ENCODE measurements at places on chromosomes 12 and 14.

GRCh38 chr14:72688990-72689671, 204.8 kb downstream of the DPF3 start:
- DNase-seq, result no peak

DNA sequence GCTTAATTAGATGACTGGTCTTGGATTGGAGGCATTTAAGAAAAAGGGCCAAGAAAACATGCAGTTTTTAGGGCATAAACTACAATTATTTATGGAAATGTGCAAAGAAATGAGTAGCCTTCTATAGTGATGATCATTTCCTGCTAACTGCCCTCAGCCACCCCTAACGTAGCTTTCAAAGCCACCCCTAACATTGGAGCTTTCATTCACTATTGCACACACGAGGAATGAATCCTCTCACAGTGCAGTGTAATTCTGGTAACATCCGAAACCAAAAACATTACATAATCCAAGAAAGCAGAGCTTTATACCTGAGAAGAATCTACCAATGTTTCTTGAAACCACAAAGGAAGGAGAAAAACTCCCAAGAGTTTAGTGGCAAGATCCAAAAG, 1003.6 kb downstream of the TMEM121 start:
- DNase-seq, result no peak

DNA sequence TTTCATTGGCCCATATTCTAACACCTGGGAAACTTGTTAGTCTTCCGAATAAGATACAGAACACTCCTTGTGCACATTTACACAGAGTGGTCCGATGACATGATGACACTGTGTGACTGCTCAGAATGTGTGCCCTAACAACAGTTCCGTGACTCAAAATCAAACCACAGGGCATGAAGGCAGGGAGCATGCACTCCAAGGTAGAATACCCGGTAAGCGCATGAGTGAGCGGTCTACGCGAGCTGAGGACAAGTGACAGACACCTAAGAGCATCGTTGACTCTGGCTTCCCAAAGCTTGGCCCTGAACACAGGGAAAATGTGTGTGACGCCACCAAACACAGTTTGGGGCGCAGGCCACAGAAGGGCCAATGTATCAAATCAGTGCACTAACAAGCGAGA, 18.6 kb downstream of the CLIP1 start:
- DNase-seq, result no peak

DNA sequence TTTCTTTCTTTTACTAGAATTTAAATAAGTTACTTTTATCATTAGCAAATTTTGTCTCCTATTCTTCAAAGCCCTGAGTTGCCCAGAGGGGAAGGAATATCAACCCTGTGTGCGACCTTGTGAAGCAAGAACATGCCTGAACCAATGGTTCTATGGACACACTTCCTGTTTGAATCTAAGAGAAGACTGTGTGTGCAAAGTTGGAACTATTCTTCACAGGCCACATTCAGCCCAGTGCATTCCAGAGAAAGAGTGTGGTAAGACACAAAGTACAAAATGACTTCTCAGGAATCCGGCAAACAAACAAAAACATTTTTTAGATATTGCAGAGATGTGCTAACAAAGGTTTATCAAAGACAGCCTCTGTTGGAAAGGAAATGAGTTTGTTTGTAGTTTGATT, 90.8 kb upstream of the PTPRQ start:
- no peak for DNase-seq

DNA sequence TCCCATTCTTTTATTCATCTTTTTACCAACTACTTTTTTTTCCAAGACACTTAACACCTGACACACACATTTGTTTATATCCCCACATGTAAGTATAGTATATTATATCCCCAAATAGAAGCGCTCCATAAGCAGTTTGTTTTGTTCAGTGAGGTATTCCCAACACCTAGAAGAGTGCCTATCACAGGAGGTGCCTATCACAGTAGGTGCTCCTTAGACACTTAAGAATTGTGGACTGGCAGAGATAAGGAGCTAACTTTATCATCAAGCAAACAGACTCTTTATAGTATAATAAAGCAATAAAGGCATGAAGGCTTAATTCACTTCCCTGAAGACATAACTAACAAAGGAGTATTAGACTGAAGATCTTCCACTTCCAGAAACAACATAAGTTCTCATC, 29.1 kb downstream of the OSBPL8 start:
- DNase-seq, result no peak

- DNase-seq, result no peak
Measured at GRCh38 chr14:36505181-36505815, 14.7 kb downstream of the NKX2-1 start.

- no peak for DNase-seq
Measured at GRCh38 chr14:97407701-97408407, 610.7 kb downstream of the VRK1 start.

- DNase-seq, result no peak
Measured at GRCh38 chr14:95432144-95433093, 84.0 kb downstream of the SYNE3 start.

DNA sequence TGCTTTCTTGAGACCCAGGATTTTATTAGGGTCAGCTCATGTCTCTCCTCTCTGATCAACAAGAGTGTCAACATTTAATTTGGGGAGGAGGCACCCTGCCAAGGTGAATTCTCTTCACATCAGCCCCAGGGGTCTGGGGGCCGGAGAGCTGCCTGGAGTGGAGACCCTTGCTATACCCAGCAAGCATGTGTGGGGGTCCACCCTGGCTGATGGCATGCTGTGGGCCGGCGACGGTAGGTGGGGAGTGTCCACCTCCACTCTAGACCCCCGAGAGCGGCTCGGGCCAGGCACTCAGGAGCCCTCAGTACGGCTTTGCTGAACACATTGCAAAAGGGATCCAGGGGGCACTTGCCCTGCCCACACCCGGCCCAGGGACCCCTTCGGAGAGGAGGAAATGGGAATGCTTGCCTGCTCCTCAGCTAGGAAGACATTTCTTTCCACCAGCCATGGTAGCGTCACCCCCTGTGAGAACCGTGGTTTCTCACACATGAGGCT, 10.4 kb downstream of the MEG3 start:
- DNase-seq, result no peak

DNA sequence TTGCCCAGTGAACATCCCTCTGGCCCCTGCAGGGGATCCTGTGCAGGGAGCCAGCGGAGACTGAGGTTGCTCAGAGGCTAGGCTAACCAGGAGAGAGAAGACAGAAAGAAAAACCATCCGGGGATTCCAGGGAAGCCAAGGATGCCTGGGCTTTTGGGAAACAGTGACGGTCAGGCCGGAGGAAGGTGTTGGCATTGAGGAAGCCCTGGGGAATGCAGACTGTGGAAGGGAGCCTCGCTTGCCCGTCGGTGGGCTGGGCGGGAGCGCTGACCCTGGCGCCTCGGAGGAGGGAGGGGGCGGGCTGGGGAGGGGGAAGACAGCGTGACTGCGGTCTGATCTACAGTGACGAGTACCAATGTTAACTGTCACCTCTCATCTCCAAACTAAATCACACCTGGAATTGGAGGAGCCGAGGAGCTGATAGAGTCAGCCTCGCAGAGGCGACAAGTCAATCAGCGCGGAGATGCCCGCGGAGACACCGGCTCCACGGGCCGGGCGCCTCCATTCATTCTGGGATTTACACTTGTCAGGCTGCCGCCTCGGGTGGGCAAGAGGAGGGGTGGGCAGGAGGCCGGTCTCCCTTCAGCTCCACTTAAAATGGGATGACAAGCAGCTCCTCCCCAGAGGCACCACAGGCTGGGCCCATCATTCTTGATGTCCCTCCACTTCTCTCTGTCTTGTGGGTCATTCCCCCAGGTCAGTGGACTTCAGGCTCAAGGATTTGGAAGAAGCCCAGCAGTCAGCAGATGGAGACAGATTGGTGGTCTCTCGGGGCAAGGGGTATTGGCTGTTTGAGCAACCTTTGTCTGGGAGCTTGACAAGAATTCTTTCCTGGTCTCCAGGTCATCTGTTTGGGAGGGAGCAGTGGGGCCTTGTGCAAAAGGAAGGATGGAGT, 20.4 kb upstream of the GPATCH2L start:
- no peak for DNase-seq

GRCh38 chr14:38098074-38098836, 109.4 kb upstream of the SSTR1 start:
- no peak for DNase-seq

DNA sequence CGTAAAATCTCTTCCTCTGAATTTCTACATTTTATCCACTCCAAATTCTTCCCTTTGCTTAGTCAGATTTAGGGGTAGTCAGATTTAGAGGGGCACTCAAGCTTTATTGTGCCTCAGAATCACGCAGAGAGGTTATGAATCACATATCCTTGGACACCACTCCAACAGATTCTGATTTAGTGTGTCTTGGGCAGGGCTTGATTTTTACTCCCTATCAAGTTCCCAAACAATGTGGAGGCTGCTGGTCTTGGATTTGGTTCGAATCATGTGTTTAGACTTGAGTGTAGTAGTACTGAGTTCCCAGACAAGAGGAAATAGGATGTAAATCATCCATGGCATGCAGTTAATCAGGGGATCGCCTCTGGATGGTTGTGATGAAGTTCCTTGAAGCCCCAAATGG, 298.1 kb upstream of the CLEC14A start:
- DNase-seq, result no peak

DNA sequence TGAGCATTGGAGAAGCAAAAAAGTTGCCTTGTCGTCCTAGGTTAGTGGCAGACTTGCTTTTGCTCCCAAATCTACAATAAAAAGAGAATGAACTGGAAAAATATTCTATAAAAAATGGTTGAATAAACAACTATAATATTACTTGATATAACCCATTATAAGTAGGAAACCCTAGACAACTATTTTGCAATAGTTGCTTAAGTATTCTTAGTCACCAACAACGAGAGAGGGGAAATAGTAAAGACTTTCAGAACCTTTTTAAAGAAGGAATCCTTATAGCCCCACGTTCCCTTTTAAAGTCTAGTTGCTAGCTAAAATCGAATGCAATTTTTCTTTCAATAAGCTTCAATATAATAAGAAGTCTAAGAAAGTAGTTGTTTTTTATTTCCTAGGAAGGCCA, 17.5 kb downstream of the AQP6 start:
- DNase-seq, result no peak

DNA sequence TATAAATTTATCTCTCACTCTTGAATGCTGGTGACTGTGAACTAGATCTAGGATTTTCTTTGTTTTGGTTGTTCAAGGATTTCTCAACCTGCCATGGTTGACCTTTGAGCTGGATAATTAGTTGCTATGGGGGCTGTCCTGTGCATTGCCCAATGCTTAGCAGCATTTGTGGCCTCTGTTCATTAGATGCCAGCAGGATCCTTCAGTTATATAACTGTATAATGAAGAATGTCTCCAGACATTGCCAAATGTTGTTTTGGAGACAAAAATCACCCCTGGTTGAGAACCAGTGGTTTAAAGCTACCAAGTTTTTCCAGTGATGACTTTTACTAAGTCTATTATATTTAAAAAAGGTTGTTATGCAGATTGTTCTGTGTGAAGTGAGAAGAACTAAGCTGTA, 147.9 kb upstream of the STXBP6 start:
- DNase-seq, result no peak

DNA sequence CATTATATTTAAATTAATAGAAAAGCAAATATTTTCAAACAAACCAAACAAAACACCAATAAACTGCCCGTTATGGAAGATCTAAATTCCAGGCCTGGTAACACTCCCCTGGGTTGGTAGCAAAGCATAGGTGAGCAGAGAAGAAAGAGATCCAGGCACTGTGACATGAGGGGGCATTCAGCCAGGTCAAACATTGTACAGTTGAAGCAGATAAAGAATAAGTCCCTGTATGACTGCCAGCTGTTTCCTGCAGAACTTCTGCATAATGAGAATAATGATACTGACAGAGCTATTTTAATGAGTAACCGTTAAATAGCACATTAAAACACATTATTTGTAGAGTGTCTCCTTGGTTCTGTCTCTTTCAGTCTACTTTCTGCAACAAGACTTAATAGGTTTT, 35.4 kb downstream of the SLC38A1 start:
- DNase-seq, result no peak

DNA sequence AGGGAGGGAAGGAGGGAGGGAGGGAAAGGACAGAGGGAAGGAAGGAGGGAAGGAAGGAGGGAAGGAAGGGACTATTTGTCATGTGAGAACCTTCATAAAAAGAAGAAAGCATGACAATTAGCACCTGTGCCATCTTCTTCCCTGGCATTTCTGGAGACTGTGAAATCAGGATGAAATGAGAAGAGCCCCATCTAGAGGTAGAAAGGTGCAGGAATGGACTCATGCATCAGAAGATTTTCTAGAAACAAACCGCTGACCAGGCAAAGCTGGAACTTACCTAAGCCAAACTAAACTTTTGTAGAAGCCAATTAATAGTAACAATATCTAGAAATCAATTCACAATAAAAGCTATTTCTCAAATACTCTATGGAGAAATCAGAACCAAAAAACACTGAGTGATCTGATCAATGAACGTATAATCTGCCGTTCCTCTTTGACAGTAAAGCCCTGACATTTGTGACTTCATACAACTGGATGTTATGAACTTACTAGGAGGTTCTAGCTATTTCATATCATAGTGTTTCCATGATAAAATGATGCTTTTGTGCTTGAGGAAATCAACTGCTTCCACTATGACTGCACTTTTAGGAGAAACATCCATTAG, 24.4 kb upstream of the CRACR2A start:
- DNase-seq, result peak; percentile 31
